ENCODE measurements at places on chromosomes 2 and 18.

GRCh38 chr2:60446413-60447267 lies 106.8 kb downstream of the BCL11A start:
- no peak for DNase-seq

DNA sequence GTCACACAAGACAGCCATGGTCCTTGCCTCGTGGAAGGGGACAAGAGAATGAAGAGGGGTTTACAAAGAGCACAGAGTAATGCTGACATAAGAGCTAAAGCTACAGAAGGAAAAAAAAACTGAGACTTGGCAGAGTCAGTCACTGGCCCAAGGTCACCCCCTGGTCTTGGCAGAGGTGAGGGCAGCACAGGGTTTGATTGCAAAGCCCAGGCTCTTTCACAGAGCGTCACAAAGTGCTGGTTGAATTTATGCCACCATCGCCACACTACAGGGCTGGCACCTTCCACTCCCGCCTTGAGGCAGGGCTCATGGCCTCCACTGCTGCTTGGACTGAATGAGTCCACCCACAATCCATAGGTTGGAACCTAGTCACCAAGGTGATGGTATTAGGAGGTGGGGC lies 190.2 kb downstream of the INHBB start:
- DNase-seq = no peak

DNA sequence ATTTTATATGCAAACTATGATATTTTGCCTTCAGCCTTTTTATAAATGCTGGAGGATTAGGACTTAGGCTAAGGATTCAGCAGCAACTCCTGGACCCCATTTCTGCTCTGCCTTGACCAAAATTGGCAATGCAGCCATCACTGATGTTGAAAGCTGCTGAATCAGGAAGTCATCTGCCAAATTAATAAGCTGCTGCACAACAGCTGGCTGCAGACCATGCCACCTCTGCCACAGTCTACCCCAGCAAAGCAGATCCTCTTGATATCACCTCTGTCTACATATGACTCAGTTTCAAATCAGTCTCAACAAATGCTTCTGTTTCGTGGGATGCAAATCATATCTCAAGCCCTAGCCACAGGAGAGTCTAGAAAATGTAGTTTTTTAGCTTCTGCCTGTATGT lies 7.1 kb upstream of the SOS1 start:
- no peak for DNase-seq

- no peak for DNase-seq
These were observed 131.6 kb downstream of the BCL2 start for GRCh38 chr18:63187791-63188460.

DNA sequence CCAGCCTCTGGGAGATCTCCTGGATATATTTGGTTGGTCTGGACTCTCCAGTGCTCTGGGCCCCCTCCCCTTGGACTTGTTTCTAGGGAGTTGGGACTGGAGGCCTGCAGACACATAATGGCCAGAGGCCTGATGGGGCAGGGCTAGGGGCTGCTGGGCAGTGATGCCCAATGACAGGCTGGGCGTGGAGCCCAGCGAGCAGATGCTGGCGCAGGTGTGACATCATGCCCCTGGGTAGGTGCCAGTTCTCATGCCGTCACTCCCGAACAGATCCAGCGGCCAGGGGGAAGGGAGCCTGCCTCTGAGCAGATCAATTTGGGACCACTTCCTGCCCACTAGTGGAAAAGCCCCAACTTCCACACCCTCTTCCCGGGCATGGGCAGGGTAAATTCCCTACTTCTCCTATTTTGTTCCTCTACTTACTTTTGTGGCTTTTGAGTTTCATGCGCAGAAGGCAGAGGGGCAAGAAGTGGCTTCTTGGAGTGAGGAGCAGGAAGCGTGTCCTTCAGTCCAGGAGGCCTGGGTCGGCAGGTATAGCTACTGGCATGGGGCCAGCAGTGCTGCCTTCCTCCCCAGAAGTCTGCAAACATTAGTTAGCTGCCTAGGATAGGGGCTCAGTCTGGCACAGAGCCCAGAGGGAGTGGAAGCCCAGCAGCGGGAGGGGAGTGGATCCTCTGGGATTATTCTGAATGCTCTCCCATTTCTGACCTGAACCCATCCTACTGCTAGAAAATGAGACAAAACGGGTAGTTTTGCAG lies 6.1 kb downstream of the MPV17 start:
- no peak for DNase-seq

DNA sequence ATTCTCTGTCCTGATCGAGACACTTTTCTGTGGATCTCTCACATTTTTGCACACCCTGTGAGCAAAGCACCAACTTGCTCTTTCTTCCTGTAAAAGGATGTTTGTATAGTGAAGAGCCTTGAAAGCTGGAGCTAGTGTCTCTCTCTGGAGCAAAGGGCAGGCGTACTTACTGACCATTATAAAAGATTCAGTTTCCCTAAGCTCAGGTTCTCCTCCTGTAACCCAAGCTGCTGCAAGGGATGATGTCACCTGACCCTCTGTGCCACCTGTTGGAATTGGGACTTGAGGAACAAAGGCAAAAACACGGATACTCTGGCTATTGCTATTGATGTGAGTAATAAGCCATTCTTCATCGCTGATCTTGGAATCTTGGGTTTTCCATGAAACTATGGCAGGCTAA lies 52.6 kb upstream of the NEMP2 start:
- no peak for DNase-seq

- DNase-seq = no peak
These were observed 151.8 kb downstream of the SLC4A10 start for GRCh38 chr2:161775971-161776370.

DNA sequence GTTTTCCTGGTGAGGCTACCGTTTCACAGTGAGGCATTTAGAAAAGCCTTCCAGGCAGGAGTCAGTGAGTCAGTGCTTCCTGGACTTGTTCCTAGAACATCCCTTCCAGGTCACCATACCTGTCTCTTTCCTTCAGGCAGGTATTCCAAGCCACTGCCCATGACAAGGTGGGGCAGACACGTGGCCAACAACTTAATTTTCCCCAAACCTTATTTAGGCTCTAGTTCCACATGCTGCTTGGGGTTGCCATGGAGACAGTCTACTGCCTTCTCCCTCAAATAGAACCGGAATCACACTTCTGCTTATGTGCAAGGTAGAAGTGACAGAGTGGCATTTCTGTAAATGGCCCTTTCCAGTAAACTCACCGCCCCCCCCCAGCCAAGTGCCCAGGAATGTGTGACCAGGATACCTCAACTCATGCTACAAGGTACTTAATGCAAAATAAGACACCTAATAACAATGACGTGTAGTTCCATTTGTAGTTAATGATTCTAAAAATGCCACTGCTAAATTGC lies 258.3 kb downstream of the PRKCE start:
- no peak for DNase-seq

DNA sequence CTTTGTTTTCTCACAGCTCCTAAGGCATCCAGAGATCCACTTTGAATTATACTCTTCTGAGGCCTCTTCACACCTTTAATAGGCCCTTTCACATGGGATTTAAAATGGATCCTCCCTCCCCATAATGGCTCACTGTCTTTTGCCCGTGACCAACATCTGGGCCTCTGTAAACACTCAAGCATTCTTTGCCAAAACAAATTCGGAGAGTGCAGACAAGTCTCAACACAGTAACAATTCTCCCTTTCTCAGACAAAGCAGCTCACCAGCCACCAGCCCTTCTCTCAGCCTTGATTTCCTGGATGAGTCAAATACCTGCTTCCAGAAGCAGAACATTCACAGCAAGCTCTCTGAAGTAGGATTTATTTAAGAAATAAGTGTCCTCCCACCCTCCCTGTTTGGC lies 14.0 kb upstream of the IMP4 start:
- peak; percentile 40 for DNase-seq
